HTR-8/SVneo (cell line): ENCODE measurements at places on chromosomes 12 and 14.
A peak's percentile ranks its signal among the peaks of the same experiment; 100 is the strongest.

DNA sequence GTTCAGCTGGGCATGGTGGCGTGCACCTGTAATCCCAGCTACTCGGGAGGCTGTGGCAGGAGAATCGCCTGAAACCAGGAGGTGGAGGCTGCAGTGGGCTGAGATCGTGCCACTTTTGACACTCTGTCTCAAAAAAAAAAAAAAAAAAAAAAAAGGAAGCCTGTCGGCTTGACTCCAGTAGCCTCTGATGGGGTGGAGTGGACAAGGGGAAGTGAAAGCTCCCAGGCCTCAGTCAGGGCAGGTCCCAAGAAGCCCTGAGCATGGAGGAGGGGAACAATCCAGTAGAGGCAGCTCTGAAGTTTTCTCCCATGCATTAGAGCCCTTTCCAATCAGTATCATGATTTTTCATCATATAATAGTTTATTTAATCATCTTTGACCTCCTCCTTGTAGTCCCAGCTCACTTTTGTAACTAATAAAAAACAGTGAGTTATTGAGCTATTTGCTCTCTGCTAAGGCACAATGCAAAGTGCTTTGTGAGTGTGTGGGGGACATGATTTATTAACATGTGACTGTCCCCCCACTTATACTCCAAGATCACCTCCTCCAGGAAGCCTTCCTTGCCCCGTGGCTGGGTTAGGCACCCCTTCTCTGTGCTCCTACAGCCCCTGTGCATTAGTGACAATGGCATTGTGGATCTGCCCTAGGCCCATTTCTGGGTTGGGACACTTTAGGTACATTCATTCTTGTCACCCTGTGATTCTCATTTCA lies 4.7 kb upstream of the SSH1 start:
- DNase-seq, result no peak

DNA sequence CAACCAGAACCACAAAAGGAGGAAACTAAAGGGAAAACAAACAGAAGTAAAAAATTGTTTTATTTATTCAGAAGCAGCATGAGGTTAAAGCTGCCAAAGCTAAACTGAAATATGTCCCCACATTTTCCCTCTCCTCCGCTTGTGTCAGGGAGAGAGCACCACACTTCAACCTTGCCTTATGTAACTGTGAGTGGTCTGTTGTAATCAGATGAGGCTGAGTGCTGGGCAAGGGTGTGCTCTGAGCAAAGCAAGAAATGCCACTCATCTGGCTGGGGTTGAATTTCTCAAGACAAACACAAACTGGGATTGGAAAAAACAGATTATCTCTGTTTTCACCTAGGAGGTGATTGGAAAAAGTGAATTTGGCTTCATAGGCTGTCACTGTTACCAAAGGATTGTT lies 12.2 kb downstream of the CAPZA3 start:
- no peak for DNase-seq

- no peak for DNase-seq
Observed at GRCh38 chr12:4974217-4974616, 64.5 kb downstream of the KCNA1 start.

- DNase-seq, result no peak
Observed at GRCh38 chr14:64062381-64063115, 209.7 kb downstream of the SYNE2 start.

DNA sequence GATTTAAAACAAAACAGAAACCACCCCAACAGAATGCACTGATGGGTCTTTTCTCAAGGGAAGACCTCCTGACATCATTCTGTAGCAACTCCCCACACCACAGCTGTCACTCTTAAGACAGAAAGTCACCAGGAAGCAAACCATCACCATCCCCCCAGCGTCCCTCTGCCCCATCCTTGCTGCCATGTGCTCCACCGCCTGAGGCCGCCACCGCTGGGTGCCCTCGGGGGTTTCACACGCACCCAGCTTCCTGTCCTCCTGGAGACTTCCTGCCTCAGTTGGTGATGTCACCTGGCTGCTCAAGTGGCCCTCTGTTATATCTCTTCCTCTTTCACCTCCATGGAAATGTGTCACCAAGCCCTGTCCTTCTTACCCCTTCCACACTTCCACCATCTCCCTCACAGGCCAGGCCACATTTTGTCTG lies 71.4 kb upstream of the GPR68 start:
- no peak for DNase-seq

DNA sequence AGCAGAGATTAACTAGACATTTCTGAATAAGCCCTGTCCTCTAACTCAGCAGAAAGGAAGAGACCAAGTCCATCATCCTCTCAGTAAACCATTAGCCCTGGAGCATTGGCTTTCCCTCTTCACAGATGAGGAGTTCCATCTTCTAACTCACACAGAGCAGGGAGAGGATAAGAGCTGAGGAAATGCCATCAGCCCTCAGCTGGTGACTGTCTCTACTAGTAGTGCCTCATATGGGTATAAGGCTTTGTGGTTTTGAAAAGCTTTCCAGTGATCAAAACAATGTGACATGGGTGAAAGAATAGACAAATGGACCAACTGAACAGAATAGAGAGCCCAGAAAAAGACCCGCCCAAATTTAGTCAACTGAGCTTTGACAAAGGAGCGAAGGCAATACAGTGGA lies 197.2 kb upstream of the NUDT4 start:
- no peak for DNase-seq

DNA sequence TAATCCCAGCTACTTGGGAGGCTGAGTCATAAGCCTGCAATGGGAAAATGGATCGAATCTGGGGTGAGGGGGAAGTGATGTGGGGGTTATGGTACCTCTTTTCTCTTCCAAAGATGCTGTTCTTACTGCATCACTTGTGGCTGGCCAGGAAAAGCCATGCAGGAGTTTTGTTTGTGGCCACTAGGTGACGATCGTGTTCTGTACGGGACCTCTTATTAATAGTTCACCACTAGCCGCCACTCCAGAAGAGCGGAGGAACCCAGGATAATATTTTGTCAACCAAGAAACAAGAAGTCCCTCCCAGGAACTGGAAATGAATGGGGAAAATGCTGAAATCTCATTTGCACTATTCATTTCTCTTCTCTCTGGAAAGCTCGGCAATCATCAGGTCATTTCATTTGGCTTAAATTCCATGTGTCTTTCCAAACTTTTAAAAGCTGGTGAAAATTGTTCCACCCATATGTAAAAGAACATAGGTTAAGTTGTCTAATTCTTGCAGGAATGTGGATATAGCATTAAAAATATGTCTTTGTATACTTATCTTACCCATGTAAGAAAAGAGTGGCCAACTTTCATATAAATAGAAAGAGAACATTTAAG lies 8.9 kb downstream of the GPR65 start:
- DNase-seq, result peak; percentile 29

DNA sequence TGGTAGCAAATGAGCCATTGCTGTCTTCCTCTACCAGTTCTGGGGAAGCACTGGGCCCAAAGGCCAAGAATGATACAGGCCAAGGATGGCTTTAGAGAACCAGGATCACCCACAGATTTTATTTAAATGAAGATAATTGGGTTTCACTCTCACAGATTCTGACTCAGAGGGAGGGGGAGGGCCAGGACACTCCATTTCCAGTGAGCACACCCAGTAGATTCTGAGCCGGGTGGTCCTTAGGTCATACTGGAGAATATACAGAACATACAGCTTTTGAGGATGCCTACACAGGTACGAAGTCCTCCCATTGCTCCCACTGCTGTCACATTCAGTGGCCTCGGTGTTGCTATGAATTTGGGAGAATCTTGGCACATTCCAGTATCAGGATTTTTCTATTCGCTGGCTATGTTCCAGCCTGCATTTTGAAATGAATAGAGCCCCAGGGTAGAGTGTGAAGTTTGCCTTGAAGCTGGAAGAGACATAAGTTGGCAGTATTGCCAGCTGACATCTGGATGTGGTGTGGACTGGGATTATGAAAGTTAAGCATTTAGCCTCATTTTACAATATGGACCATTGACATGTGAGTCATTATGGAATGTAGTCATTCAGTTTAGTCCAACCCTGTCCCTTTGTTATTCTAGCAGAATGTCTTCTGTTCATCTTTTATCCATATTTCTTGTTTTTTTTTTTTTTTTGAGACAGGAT lies 45.8 kb upstream of the POC1B start:
- DNase-seq, result peak; percentile 25

GRCh38 chr12:125070661-125071390 lies 5.6 kb downstream of the AACS start:
- no peak for DNase-seq

DNA sequence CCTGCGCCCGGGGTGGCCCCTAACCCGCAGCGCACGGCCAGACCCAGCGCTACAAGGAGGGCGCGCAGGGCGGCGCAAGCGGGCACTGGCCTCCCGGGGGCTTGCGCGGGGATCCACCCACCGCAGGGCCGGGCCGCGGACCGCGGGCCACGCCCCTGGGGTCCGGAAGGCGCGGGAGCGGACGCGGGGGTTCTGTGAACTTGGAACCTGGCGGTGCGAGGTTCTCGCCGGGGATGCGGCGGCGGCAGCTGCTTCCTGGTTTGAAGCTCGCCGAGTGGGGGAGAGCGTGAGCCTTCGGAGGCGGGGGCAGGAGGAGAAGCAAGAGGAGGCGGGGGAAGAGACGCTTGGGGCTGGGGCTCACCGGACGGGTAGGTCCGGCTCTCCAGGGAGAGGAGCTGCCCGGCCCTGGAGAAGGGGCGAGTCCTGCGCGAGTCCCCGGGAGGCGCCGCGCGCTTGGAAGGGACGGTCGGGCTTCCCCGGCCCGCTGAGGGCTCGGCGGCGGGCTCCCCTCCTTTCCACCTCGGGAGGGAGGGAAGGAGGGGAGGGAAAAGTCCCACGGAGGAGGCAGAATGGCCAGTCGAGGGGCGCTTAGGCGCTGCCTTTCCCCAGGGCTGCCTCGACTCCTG lies at the start of gene PRKCH:
Gene PRKCH, plus strand, starts transcription at position 195 of the 626 bp plus-strand sequence. CDS start 523 bp downstream, outside the sequence.
- peak; percentile 96 for DNase-seq

DNA sequence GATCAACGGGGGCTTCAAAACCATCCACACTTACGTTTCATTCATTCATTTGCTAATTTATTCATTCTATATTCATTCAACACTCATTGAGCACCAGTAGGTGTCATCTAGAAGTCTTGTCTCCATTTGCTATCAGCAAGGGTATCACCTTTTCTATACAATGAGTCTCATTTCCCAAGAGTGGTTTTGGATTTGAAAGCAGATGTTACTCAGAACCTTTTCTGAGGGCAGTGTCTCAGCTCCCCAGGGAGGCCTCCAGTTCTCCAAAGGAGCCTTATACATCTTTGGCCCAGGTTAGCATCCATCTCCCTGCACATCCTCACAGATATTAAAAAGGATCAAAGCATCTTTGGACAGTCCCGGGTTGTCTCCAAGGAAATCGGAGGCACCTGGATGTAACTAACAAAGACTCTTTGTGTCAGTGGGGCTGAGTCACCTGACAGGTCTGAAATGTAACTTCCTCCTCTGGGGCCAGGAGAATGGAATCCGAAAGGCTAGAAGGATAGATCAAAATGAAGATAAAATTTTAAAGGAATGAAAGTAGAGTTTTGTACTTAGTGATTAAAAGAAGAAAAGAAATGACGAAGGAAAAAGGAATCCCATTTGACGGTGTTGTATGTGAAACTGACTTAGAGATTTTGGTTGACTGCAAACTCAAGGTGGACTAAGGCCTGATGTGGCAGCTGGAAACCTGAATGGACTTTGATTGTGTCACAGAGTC lies 103.0 kb downstream of the VCPKMT start:
- DNase-seq, result no peak

- no peak for DNase-seq
Observed at GRCh38 chr12:112126911-112127310, 1.6 kb downstream of the TRAFD1 start.

GRCh38 chr14:84162633-84163032 lies 1367.3 kb upstream of the FLRT2 start:
- DNase-seq, result no peak
